ENCODE measurements at places on chromosomes 12 and 14. TPM values are rescaled to one million over a fixed set of nuclear protein-coding genes. Genes with fewer than 3 reads are reported as not detected.

DNA sequence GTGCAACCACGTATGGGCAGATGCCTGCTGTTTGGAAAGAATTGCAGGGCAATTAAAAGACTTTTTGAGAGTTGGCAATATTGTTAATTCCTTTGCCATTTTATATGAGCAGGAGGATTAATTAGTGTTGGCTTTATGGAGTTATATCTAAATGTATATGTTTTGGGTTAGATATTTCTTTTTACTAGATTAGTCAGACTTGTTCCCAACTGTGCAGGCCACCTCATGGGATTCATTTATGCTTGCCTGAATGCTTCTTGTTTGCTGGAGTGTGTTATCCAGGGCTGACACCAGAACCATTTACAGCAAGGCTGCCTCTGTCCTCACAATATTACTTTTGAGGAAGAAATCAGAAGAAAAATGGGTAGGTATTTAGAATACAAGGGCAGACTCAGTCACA, 192.5 kb downstream of the KTN1 start:
- DNase-seq, result no peak

Gene TAS2R8
- total RNA-seq, result 0.26 TPM

DNA sequence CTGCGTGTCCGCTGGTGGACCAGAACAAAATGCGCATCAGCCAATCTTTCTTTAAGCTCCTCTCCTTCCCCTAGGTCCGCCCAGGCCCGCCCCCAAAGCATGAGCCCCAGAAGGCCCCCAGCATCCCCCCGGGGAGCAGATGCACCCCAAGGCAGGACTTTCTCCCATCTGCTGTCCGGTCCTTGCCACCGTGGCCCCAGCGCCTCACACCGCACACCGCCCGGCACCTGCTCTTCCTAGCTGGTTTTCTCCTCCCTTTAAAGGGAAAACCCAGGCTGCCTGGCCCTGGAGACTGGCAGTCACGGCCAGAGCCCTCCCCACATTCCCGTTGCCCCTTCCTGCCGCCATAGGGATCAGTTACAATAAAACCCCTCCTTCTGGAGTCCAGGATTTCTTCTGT, 30.2 kb downstream of the RIMBP2 start:
- no peak for DNase-seq

GRCh38 chr14:92692822-92693226, 55.6 kb downstream of the LGMN start:
- DNase-seq, result peak; percentile 83

DNA sequence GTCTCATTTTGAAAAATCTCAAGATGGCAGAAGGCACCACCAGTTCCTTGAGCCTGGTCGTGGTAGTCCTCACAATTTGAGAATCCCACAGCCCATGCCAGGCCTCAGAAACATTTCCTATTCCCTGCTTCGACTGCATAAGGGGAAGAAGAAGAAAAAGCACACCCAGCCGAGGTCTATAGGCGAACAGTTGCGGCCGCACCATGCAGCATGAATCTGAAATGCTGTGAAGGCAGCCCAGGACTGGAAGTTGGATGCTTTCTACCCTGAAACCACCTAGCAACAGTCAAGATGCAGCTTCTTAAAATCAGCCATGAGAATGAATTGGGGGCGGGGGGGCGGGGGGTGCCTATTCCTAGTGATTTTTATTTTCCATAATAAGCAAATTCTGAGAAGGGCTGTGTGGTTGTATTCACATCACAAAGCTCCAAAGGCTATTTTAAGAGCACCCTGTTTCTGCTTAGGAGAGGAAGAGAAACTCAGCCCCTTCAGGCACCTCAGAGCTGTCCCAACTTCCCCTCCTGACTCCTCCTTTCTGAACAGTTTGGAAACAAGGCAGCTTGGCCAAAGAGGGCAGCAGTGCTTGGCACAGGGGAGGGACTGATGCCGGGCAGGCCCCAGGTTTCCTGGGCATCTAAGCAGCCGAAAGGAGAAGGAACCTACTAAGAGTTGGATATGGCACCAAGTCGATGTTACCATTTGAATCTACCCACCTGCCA, 172.5 kb upstream of the FOXN3 start:
- DNase-seq, result no peak

DNA sequence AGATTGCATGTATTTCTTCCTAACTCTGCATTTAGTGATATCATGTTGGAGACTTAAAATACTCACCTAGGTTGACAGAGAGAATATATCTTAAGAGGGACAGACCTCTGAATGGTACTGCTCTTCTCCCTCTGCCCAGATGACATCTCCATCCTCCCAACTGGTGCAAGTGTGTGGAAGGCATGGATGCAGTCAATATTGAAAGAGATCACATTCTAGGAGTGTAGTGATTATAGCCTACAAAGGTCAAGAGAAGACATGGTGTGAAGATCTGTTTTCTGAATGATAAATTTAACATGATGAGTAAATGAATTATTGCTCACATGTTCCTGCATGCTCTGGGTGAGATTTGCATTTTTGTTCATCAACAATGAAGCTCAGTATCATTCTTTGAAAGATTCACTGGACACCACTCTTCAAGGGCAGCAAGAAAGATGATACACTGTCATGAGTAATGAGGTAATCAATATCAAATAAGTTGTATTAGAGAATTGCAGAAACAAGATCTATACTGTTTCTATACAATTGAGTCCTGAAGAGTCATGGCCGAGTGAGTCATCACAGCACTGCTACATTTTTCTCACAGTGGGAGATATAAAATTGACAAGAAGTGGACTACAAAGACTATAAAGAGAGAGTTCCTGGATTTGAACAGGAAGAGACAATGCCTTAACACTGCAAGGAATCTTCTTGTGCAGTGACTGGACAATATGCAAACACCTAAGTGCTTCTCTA, 183.3 kb upstream of the KRR1 start:
- DNase-seq, result no peak

DNA sequence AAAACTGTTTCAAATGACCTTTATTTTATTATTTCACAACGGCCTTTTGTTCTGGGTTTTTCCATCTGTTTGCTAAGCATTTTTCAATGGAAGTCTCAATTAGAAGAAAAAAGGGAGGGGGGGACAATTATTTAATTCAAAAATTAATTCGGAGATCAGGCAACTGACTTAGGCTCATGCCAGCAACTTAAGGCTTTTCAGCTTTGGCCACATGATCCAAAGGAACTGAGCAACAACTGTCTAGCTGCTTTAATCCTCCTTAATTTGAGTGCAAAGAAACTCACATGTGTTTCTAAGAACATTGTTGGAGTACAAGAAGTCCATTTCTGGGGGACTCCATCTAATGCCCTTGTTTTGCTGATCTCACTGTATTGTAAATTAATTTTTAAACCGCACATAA, 188.0 kb downstream of the EXOC5 start:
- DNase-seq, result no peak

GRCh38 chr14:72634691-72635616, 258.9 kb downstream of the DPF3 start:
- DNase-seq, result no peak

DNA sequence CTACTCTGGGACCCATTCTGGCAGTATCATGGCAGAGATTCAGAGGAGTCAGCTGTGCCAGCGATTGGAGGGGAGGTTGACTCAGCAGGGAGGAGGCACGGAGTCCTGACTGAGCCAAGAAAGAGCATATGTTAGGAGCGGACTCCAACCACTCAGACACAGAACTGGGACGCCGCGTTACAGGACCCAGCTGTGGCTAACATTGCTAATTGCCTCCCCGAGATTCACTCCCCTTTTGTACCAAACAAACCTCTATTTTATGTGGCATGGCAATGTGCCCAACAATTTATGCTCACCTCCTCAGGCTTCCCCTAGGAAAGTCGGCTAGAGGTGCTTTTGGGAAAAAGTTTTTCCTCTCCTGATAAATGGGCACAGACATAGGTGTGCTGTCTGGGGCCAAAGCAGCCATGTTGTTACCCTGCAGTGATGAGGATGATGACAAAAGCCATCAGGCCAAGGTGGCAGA, 15.2 kb upstream of the CLIP1 start:
- DNase-seq, result peak; percentile 58

DNA sequence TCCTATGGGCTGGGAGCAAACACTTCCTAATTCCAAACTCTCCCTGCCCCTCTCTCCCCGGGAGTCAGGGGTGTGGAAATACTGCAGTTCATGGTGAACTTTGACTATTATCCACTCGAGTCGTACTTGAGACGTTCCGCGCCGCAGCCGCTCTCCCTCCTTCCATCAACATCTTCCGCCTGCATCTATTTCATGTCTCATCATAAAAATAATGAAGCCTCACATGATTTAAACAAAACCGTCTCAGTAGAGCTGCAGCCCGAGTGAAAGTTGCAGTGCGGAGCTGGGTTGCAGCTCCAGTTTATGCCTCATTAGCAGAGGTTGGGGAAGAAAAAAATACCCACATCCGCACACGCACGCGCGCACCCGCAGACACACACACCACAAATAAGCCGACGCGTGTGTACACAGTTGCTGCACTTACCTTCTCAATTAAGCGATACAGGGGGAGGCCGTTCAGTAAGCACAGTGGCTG, 283 bp downstream of the LMO3 start:
- no peak for DNase-seq

- no peak for DNase-seq
Observed at GRCh38 chr12:81080431-81080983, 2.6 kb downstream of the ACSS3 start.

Gene DTX1
- total RNA-seq, result 9.8 TPM

Gene GYS2
- total RNA-seq, result 0.62 TPM

DNA sequence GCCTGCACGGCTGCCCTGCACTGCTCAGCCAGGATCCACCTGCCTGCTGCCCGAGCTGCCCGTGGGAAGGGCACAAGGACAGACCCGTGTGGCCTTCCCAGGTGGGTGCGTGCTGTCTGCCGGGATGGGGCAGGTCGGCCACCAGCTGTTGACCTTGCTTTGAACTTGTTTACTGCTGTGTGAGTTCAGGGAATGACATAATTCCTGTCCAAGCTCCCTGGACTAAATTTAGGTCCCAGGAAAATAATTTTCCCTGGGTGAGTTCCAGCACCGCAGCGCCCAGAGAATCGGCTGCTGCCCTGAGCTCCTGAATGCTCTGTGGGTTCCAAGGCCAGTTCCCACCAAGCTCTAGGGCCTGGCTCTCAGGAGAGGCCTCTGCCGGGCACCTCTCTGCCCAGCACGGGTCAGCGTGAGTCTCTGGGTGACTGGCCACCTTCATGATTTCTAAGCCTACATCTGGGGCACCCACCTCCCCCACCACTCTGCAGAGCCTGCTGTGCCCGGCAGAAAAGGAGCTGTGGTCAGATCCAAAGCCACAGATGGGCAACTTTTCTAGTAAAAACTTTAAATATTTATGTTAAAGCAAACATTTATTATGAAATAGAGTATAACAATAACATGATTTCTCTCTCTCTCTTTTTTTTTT, 27.2 kb upstream of the MLXIP start:
- DNase-seq, result no peak

GRCh38 chr12:105922670-105923102, 216.1 kb downstream of the NUAK1 start:
- no peak for DNase-seq

Gene FOXA1
- total RNA-seq, result not detected

DNA sequence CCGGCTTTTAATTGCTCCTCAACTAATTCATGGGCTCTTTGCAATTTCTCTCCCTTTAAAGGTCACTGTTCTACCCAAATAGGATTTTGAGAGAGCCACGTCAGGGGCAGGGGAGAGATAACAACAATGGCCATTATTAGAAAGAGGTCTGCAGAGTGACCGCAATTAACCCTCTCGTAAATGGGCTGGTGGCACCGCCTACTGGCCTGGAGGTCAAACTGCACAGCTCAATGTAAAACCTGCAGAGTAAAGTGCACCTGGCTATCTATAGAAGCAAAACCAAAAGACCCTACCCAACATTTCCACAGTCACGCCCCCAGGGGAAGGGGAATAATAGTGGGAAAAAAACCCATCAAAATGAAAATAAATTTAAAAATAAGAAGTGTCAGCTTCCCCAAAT, 21.6 kb upstream of the CLEC4E start:
- DNase-seq, result no peak

- no peak for DNase-seq
Observed at GRCh38 chr12:47017901-47018475, 61.4 kb upstream of the PCED1B start.

GRCh38 chr12:39990122-39991101, 115.5 kb downstream of the SLC2A13 start:
- DNase-seq, result peak; percentile 53

GRCh38 chr12:31248337-31248736, 77.6 kb downstream of the SINHCAF start:
- no peak for DNase-seq

GRCh38 chr12:56330936-56331490, 2.8 kb downstream of the PAN2 start:
- DNase-seq, result no peak

DNA sequence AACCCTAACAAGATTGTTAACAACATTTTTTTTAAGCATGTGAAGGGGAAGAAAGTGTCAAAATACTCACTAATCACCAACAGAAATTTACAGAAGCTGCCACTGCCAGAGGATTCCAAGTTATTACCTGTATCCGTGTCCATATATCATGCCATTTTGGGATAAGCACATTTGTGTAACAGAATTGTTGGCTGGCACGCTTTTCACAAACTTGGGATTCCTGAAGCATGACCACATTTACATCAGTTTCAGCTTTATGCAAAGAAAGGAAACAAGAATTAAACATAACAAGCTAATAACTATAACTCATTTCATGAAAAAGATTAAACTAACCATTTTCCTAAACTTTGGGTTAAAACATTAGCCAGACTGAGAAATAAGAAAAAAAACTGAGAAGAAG, 5.9 kb downstream of the NEMP1 start:
- DNase-seq, result no peak

GRCh38 chr12:24661657-24662096, 287.2 kb downstream of the BCAT1 start:
- peak; percentile 64 for DNase-seq

DNA sequence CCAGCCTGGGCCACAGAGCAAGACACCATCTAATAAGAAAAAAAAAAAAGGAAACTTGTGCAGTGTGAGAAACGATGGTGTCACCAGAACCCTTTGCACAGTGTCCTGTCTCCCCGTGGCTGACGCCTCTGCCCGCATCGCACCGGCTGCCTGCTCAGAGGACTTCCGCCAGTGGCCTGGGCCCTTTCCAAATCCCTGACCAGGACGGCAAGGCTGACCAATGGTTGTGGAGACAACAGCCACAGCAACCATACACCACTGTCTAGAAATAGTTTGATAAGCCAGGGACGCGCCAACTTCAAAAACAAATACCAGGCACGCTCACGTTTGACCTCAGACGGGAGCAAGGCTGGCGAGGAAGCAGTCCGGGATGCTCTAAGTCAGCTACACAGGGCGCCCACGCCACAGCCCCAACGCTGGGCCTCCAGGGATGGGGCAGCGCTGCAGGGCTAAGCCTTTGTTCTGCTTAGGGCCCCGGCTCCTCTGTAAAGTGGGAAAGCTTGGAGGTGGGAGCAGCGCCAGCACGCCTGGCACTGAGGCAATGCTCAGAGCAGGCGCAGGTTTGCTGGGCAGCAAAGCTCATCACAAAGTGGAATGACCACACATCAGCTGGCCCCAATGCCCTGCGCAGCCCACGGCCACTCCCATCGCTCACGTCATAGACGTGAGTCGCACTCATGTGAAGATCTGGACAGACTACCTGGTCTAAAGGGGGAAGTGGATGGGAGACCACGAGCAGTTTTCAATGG, 12.5 kb downstream of the PGAM5 start:
- DNase-seq, result peak; percentile 67

Gene TBC1D30
- 1.3 TPM for total RNA-seq

- peak; percentile 33 for DNase-seq
Observed at GRCh38 chr14:61435563-61436337, 114.4 kb downstream of the PRKCH start.

Gene PTPRO
- total RNA-seq, result 4.6 TPM
